ENCODE measurements at places on chromosomes 7 and 10.

DNA sequence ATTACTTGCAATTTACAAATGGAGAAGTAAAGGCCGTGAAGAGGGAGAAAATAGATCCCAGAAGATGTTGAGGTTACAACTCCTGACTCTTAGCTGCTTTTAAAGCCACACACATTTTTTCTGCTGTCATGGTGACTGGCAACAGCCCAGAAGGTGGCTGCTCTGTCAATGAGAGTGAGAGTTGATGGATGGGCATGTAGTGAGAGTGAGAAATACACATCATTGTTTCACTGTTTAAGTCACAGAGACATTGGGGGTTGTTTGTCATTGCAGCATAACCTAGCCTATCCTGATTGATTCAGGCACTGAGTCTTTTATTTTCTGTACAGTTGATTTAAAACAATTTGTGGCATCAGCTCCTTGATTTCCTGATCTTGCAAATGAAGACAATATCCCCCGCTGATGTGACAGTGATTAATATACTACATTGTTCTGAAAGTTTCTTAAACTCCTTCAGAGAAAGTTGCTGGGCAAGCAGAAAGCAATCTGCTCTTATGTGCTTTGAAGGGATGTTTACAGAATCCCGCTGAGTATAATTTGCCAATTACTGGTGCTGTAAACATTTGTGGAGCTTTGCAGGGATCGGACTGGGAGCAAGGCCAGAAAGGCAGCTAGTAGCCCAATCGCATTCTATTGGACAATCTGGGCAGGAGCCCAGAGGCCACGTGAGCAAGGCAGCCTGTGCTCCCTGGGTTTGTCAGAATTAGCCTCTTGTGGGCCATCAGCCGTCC is 229.6 kb downstream of the PRPF18 start:
- peak; percentile 82 for DNase-seq

- no peak for DNase-seq
Measured at GRCh38 chr7:148793590-148793989, 90.5 kb downstream of the EZH2 start.

DNA sequence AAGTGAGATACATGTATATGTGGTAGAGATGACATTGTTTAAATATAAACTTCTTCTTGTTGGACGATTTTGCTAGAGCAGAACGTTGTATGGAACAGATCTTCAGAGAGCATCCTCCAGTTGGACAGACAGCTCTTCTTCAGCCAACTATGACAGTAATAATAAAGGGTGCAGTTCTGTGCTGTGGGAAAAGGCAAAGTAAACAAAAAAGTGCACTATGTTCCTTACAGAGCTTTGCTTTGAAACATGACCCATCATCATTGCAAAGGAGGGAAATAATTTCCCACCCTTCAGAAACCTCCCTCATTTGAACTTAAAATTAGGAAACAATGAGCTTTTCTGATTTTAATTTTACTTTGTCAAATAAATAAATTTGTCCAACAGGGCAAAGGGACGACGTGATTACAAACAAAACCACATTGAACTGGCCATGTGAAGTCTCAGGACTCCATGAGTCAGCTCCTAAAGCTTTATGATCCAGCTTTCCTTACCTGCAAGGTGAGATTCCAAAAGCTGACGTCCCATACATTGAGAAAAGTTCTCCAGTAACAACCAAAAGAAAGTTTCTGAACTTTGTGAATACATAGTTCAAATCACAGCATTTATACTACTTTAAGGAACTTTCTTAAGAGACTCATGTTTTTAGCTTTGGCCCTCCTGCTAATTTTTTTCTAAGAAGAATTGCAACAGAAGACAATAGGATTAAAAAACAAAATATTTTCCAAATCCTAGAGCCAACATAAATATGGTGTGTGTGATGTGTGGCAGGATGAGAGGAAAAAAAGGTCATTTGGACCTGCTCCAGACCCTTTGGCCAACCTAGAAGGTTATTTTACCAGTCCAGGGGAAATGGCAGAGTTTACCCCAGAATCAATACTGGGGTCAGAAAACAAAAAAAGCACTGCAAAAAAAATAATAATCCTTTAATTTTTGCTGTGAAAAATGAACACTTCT is 565.4 kb upstream of the NRP1 start:
- DNase-seq = no peak

GRCh38 chr7:135792866-135793265 is 44.3 kb upstream of the FAM180A start:
- no peak for DNase-seq

DNA sequence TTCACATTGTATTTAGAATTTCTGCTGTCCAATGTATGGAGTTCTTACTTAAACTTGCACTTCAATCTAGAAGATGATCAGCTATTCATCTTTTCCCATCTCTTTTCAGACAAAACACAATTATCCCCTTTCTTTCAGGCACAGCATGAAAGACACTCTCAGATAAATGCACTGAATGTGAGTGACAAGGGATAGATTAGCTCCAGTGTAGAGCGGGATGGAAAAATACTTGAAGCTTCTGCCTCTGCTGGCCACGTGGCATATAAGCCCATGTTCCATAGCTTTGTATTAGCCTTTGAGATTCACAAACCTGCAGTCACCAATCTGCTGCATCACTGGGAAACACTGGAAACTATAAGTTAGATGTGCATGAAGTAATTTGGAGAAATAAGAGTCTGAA is 162.2 kb upstream of the FAM3C start:
- no peak for DNase-seq

GRCh38 chr7:123366626-123367025 is 166.9 kb upstream of the SLC13A1 start:
- DNase-seq = no peak

GRCh38 chr10:12179606-12180170 is 16.0 kb downstream of the NUDT5 start:
- DNase-seq = no peak

DNA sequence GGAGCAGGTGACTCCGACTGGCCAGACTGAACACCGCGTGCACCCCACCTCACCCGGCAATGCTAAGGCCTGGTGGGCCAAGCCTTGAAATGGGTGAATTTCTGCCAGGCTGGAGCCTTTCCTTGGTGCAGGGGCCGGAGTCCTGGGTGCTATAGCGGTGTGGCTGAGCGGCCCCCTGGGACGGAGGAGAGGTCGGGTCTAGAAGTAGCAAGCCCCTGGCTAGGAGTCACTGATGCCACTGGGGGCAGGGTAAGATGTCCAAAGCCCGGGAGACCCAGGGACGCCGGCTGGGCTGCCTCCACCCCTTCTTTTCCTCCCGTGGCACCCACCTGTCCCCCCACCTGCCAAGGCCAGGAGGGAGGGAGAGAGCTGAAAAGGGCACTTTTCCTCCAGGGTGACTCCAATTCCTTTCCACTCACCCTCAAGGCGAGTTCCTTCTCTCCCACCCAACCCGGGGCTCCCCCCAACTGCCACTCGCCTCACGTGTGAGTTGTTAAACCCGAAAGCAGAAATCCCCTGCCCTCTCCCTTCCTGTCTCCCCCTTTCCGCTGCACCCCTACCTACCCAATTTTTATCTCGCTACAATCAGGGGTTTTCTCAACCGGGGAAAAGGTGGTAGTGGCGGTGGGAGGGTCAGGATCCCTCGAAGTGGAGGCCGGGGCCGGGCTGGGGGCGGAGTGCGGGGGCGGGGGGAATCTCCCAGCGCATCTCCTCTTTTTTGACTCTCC is 6.0 kb upstream of the GATA3 start:
- no peak for DNase-seq

GRCh38 chr7:70470746-70471145 is 661.2 kb upstream of the GALNT17 start:
- DNase-seq = no peak

- DNase-seq = no peak
Measured at GRCh38 chr7:112298543-112299100, 92.1 kb downstream of the ZNF277 start.

GRCh38 chr7:138030679-138031351 is 28.9 kb upstream of the CREB3L2 start:
- DNase-seq = no peak

GRCh38 chr10:76977046-76977445 is 660.6 kb downstream of the KCNMA1 start:
- no peak for DNase-seq

- DNase-seq = no peak
Measured at GRCh38 chr7:99126921-99127553, 16.9 kb downstream of the SMURF1 start.

DNA sequence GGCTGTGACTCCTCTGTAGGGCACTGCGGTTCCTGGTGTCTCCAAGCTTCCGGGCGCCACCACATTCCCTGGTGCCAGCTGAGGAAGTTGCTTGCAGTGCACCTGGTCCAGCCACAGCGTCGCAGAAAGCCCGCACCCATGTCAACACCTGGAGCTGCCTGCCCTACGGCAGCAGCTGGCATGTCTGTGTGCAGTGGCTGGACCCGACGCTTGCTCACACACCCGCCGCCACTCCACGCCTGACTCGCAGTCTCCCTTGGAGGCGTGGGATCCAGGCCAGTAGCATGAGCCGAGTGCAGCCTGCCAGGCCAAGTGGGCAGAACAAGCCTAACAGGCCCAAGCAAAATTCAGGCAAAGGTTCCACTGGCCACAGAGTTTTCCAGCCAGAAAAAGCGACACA is 118.1 kb upstream of the PHF14 start:
- DNase-seq = no peak

GRCh38 chr7:22075561-22075960 is 129.9 kb upstream of the CDCA7L start:
- no peak for DNase-seq

- DNase-seq = no peak
Measured at GRCh38 chr7:20220293-20220761, 3.1 kb upstream of the MACC1 start.

DNA sequence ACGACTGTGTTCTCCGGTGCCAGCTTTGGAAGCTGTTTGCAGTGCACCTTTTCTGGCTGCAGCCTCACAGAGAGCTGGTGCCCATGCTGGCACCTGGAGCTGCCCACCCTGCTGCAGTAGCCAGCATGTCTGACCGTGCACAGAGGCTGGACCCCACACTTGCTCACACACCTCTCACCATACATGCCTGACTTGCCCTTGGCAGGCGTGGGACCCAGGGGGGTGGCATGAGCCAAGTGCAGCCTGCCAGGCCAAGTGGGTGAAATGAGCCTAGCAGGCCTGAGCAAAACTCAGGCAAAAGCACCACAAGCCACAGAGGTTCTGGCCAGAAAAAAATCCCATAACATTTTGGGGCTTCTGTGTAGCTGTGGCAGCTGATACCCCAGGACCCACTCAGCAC is 258.8 kb downstream of the XPNPEP1 start:
- no peak for DNase-seq

- no peak for DNase-seq
Measured at GRCh38 chr10:49207113-49207512, 18.9 kb upstream of the TMEM273 start.

GRCh38 chr10:119304541-119304940 is 97.2 kb downstream of the GRK5 start:
- DNase-seq = no peak

DNA sequence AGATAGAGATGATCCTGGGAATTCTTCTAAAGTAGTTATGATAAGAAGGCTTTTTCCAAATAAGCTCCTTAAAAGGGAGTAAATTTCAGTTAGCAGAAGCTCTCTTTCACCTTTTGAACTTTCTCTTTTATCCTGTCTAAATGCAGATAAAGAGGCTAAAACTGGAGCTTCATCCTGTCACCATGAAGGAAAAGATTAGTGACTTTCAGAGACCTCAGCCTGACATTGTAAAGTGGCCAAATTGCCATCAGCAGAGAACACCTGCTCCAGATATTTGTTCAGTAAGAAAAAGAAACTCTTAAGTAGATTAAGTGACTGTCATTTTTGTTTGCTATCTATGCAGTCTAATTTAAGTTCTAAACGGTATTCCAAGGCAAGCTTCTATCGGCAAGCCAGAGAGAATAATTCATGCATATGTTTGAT is 18.3 kb downstream of the VWDE start:
- DNase-seq = no peak

DNA sequence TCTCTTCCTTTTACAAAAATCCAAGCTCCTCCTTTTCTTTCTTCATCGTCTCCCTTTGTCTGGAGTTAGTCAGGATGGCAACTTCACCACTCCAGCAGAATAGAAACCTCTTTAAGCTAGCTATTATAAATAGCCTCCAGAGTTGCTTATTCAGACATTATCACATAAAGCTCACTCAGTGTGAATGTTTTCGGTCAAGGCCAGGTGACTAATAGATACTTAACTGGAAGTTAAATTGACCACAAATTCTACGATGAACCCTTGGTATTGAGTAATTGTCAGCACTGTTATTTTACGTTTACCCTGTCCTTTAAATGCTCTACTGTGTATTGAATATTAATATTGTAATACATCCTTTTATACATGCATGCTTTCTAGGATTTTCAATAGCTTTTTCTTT is 340.4 kb downstream of the OTUD1 start:
- DNase-seq = no peak

DNA sequence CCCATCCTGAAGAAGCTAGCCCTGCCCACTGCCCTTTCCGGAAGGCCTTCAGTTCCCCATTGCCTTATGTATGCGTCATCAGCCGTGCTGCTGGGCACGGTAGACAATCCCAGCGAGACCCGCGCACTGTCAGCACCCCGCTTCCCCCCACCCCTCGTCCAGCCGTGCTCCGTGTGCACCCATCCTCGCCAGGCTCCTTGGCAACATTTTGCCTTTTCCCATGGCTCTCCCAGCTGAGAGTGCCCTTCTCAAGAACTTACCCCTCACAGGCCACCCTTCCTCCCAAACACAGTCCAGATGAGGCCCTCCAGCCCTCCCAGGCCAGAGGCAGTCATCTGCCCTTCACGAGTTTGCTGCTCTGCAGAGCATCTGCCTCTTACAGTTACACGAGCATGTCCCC is 633.8 kb upstream of the FOXK1 start:
- no peak for DNase-seq

DNA sequence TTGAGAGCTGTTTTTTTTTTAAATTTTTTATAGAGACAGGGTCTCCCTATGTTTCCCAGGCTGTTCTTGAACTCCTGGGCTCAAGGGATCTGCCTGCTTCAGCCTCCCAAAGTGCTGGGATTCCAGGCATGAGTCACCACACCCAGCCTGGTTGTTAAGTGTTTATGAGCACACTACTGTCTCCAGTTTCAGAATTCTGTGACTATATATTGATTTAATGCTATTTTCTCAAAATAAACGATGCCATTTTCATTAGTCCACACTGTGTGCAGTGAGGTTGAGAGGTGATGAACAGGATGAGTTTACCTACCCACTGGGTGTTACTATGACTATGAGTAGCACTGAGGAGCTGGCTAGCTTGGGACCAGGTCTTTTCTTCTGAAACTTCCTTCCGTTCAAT is 110.9 kb upstream of the FAM180A start:
- no peak for DNase-seq

DNA sequence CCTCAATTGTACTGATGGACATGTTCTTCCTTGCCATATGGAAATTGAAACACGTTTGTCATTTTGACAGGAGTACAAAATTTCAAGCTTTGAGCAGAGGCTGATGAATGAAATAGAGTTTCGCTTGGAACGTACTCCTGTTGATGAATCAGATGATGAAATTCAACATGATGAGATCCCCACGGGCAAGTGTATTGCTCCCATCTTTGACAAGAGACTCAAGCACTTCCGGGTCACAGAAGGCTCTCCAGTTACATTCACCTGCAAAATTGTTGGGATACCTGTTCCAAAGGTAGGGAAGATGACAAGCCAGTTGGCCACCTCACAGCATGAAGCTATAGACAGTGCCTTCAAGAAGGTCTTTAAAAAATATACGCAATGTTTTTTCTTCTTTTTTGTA is 43.1 kb downstream of the ATOH7 start:
- DNase-seq = no peak
